ENCODE measurements at places on chromosomes 12 and 14. TPM values are rescaled to one million over a fixed set of nuclear protein-coding genes. Genes with fewer than 3 reads are reported as not detected.

The APOF gene
- total RNA-seq = not detected

The TAS2R8 gene
- total RNA-seq = not detected

The BRAP gene
- 25.1 TPM for total RNA-seq

The TBX5 gene
- not detected for total RNA-seq

The ABCD2 gene
- 0.08 TPM for total RNA-seq

The OVCH1 gene
- total RNA-seq = not detected

DNA sequence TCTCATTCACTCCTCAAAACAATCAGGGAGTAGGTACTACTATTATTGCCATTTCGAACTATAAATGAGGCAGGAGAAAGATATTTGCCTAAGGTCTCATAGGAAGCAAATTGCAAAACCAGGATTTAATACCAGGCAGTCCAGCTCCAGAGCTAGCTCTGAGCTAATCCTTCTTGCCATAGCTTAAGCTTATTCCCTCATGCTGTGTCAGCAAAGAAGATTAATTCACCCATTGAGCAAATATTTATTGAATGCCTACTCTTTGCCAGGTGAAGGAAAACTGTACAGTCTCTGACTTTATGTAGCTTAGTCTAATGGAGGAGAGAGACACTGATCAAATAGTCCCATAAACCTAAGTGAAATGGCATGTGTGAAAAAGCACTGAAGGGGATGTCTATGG is 19.5 kb downstream of the KCNA5 start:
- no peak for DNase-seq

GRCh38 chr14:55411426-55412389 is at the start of gene ATG14:
TSS of gene ATG14 (minus strand) at chr14:55411830. CDS start at chr14:55411822, 8 bp downstream.
- DNase-seq = peak; percentile 89

GRCh38 chr14:92040431-92041051 is 682 bp upstream of the TRIP11 start:
- DNase-seq = peak; percentile 8

- DNase-seq = no peak
These were observed 2.2 kb downstream of the LRFN5 start for GRCh38 chr14:41608681-41609390.

GRCh38 chr12:28781671-28782652 is 367.1 kb upstream of the FAR2 start:
- DNase-seq = peak; percentile 88

Measured in SK-MEL-5 (cell line).